ENCODE measurements at places on chromosomes 3 and 15. TPM values are rescaled to one million over a fixed set of nuclear protein-coding genes. Genes with fewer than 3 reads are reported as not detected.

GRCh38 chr3:124409650-124410275 is 320.5 kb upstream of the UMPS start:
- no peak for DNase-seq

DNA sequence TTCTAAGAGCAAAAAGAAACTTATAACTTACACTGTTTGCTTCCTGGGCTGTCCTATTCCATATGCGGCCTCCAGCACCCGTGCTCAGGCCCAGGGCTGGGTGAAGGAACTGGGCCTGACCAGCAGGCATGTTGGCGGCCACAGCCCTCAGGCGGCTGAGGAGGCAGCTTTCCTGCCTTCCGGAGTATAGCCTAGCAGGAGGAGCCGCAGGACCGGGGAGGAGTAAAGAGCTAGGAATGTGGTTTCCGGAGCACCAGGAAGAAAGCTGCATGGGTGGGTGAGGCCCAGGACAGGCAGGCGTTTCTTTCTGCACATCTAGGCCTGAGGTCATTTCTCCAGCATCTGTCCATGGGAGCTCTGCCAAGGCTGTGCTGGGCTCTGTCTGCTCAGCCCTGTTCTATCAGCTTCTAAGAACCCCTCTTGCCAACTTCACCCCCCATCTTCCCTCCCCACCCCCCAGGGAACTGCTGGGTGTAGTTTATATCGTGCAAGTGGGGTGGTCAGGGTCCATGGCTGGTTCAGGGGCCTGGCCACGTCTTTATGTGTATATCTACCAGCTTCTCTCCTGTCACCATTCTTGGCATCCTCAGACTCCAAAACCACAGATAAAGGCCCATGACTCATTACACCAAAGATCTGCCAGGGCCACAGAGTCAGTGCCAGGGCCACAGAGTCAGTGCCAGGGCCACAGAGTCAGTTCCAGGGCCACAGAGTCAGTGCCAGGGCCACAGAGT is 7.8 kb upstream of the KIF7 start:
- peak; percentile 87 for DNase-seq

- no peak for DNase-seq
Observed at GRCh38 chr3:78632925-78633553, 1134.8 kb downstream of the ROBO1 start.

- peak; percentile 74 for DNase-seq
Observed at GRCh38 chr3:32569540-32570420, 878 bp downstream of the DYNC1LI1 start.

- DNase-seq: no peak
Observed at GRCh38 chr3:188391592-188391991, 237.6 kb downstream of the LPP start.

DNA sequence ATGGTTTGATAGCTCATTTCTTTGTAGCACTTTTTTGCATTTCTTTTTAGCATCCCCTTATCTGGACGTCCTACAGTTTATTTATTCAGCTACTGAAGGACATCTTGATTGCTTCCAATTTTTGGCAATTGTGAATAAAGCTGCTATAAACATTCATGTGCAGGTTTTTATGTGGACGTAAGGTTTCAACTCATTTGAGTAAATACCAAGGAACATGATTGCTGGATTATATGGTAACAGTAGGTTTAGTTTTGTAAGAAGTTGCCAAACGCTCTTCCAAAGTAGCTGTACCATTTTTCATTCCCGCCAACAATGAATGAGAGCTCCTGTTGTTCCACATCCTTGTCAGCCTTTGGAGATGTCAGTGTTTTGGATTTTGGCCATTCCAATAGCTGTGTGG is 29.5 kb upstream of the ACTL6A start:
- DNase-seq: no peak

DNA sequence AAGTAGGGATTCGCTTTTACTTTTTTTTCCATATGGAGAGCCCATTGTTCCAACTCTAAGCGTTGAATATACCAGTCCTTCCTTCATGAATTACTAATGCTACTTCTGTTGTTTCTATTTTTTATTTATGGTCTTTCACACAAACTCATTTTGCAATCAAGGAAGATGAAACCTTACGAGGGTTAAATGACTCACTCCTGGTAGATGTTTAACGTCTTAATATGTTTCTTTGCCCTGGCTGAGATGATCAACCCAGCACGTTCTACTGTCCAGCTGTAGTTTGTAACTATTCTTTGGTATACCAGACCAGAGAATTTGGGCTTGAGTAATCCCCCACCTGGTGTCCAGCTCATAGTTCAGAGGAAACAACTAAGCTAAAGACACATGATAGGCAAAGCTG is 23.1 kb downstream of the CDCP1 start:
- DNase-seq: no peak

DNA sequence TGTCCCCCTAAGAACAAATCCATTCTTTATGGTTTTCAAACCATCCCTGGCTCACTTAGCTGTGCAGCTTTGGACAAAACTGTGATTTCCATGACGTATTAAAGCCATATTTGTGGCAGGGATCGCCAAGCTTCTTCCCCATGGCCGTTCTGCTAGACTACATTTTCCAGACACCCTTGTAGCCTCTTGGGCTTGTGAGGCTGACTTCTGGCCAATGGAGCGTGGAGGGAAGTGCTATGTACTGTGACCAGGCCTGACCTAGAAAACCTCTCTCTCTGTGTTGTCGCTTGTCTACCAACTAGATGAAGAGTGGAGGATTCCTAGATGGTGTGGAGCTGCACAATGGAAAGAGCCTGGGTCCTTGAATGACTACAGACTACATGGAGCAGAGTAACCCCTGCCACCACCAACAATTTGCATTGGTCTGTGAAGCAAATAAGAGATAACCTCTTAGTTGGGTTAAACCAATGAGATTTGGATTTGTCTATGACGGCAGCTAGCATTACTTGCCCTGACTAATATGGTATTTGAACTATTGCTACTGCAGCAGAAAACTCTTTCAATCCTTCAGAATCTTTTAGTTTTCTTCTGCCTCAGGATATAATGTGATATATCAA is 22.1 kb upstream of the MGLL start:
- no peak for DNase-seq

DNA sequence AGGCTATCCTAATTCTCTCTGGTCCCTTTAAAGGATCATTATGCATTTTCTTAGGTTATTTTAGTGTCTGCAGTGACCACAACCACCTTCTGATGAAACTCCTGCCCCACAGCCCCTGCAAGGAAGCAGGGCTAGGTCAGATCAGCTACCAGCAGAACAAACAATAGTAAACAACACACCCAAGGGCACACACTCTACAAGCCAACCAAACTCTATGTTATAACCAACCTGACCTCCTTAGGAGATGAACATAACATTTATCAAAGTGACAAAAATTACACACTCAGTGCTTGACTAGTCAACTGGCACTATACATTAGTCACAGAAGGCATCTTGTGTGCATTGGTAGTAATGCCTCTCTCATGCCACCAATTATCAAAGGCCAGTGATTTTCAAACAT is 17.3 kb downstream of the DENND6A start:
- DNase-seq: no peak

Gene GCNT3
- total RNA-seq: 289 TPM

Gene GAP43
- 3.5 TPM for total RNA-seq

Gene PAQR9
- total RNA-seq: not detected

Gene HGD
- 77.6 TPM for total RNA-seq

Gene ZNF620
- total RNA-seq: 2.6 TPM

Gene MYL3
- not detected for total RNA-seq

Data from transverse colon (tissue), 4 donors.